ENCODE measurements at places on chromosomes 3 and 15.

DNA sequence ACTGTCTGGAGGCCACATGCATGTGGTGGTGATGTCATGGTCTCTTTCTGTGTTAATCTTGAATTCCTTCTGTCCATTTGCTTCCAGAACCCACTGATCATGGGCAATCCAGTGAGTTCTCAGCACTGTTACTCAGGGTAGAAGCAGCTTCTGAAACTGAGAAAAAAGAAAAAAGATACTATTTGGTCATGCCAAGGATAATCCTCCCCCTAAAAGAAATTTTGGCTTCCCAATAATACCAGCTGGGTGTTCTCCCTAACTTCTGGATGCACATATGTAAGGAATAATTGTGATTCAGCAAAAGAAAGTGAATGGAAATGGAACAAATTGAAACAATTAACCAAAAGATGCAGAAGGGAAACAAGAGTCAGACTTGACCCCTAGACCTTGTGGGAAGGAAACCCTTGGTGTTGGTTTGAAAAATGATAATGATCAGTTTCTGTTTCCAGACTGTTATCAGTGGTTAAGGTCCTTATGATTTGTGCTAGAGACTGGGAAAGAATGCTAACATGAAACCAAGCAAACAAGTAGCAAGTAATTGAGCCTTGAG lies 92.3 kb downstream of the RBMS3 start:
- DNase-seq: no peak

GRCh38 chr3:144010371-144010770 lies 38.7 kb downstream of the DIPK2A start:
- no peak for DNase-seq

DNA sequence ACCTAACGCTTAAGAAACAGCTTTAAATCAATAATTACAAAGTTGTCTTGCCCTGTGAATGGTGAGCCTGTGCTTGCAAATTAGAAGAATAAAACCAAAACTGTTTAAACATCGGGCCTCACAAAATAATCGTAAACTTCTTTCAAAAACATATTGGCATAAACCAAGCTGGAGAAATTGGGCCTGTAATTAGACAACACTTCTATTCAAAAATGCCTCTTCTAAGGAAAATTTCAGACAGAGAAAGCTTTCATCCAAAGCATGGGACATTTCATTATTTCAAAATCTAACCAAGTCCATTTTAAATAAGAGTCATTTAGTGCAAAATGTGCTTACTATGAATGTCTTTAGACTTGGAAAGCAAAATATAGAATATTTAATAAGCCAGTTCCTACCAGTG lies 35.5 kb upstream of the GNB4 start:
- no peak for DNase-seq

GRCh38 chr3:78839693-78840092 lies 928.1 kb downstream of the ROBO1 start:
- DNase-seq: no peak

DNA sequence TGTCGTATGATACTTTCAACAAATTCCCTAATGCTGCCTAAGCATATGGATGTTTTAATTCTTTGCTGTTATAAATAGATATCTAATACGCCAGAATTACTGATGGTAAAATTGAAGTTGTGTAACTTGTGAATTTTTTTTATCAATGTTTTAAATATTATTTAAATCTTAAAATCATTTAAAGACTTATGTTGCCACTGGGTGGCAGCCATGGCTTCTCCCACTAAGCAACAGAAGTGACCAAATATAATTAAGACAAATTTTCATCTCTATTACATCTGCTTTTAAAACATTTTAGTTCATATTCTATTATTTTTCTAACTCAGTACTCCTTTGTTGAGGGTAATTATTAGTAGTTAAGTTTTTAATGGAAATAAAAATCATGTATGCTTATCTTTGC lies 8.1 kb upstream of the IL20RB start:
- DNase-seq: no peak

DNA sequence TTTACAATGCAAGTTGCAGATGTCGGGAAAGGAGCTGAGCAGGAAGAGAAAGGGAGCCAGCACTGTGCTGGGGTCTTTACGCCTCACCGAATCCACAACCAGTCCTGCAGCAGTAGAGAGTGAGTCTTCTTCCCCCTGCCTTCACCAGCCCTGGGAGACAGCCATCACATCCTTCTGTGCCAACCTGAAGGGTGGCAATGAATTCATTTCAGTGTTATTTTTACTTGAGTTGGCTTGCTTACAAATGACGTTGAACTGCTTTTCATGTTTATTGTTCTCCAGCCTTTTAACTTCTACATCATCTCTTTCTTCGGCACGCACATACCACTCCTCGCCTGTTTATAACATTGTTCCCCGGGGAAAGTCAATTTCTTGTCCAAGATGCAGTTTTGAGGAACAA lies 77.1 kb downstream of the TRIM42 start:
- no peak for DNase-seq

- no peak for DNase-seq
These were observed 95.7 kb upstream of the MCTP2 start for GRCh38 chr15:94135486-94136147.

GRCh38 chr3:31980530-31981205 lies 394 bp downstream of the OSBPL10 start:
- peak; percentile 54 for DNase-seq

DNA sequence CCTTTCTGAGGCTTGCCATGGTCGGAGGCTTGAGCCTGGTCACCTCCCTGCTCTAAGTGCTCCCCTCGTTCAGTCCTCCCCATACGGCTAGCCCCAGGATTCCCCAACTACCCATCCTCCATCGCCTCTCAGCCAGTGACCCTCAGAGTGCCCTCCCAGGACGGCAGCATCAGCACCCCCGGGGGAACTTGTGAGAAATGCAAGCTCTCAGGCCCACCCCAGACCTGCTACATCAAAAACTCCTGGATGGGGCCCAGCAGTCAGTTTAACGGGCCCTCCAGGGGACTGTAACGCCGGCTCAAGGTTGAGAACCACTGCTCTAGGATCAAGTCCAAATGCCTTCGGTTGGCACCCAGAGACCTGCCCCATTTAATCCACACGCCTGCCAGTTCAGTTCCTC lies 6.9 kb downstream of the ADAMTS17 start:
- no peak for DNase-seq

DNA sequence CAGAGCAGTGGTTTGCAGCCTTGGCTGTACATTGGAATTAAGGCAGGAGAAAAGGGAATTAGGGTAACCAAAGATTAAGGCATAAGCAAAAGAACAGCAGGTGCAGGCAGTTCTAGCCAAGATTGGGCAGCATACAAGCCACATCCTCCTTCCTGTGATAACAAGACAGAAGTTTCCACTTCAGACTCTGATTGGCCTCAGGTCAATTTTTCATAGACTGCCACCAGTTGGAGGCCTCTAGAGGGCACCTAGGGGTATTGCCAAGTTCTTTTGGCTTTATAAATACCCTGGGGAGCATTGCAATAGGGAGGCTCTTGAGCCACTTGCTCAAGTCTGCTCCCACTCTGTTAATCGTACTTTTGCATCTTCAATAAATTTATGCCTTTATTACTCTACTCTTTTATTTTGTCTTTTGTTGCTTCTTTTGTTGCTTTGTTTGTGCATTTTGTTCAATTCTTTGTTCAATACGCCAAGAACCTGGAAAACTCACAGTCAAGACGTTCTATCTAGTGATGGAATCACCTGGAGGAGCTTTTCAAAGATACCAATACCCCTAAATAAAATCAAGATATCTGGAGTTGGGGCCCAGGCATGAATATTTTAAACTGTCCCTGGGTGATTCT lies 32.2 kb upstream of the FMN1 start:
- no peak for DNase-seq

GRCh38 chr3:76509179-76509830 lies 530.6 kb upstream of the ROBO2 start:
- no peak for DNase-seq

DNA sequence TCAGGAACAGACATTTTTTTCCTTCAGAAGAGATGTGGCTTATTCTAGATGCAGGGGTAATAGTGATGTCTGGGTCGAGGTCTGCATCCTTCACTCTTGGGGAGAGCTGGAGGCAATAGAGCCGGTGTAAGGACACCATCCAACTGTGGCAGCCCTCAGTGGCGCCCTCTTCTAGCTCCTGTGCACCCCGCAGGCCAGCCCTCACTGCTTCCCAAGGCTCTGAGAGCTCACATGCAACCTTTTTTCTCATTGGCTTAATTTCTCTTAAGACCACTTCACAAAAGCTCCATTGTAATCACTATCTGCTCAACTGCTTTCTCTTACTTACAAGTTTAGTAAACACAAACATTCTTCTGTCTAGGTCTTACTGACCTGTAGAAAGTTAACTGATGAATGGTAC lies 3.9 kb upstream of the VPS8 start:
- DNase-seq: peak; percentile 35

DNA sequence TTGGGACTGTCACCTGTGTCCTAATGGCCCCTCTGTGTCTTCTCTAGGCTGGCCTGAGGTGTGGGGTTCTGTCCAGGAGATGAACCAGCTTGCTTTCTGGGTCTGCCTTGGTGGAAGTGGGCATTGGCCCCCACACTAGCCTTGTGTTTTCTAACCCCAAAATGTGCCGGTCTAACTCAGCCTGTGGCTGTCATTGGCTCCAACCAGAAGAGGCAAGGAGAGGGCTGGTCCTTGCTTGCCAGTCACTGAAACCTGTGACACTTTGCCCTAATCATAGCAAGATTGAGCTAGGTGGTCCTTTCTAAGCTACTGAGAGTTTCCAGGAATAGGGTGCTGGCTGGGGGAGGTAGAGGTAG lies 2.2 kb downstream of the C15orf39 start:
- DNase-seq: no peak

GRCh38 chr15:76197703-76198455 lies 113.4 kb downstream of the ETFA start:
- no peak for DNase-seq

DNA sequence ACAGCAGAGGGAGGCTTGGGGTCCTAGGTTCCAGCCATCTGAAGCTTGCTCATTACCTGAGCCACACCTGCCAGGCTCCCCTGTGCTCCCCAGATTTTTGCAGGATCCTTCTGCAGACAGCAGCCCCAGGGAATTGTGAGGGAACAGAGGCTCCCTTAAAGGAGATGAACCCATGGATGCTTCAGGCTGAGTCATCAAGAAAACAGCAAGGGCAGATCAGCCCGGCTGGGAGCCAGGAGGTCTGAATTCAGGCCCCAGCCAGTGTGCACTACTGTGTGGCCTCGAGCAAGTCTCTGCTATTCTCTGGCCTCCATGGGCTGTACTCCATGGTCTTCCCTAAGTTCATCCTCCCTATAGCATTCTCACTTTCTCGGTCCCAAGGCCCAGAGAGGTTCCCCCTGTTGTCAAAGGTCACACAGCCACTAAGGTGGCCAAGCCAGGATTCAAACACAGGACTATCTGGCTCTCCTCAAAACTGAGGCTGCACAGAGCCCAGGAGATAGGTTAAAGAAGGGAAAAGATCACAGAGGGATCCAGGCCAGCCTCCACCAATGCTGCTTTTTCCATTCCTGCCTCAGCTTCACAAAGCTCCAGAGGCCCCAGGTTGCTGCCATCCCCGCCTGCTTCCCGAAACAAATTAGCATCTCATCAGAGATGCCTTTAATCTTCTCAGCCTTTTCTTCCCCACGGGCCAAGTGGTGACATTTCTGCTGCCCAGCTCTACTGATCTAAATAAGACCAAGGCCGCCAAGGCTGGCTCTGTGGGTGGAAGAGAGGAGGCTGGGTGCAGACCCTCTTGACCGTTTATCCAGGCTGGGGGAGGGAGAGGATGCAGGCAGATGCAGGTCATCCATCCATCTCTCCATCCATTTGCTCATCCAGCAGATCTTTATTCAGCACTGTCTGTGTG lies 21.2 kb upstream of the GRIP2 start:
- DNase-seq: no peak

DNA sequence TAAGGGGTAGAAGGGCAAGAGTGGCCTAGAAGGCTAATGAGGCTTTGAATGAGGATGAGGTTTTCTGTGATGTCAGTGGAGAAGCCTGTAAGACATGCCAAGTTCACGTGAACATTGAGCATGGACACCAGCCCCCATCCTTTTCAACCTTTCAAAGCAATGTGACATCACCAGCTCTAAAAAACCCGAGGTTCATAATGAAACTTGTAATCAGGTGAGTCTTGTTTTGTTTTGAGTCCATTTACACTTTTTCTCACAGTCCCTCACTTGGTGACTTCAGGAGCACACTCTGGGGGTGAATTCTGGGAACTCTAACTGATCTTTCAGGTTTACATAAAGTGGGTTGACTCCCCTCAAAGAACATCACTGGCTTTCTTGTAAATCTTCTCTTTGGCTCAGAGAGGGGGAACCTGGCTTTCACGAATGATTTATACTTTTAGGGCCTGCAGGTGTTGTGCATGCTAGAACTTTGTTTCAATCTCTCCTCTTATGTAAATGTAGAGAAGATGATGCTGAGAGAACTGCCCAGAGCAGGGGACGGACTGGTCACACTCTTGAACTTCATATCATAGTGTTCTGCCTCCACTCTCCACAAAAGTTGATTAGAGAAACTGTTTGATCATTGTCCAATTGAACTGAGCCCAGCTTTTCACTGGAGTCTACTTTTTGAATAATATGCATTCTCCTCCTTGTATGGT lies 224.7 kb upstream of the SATB1 start:
- no peak for DNase-seq

GRCh38 chr3:193870376-193871219 lies 265.4 kb upstream of the HES1 start:
- DNase-seq: no peak

- DNase-seq: no peak
These were observed 67.0 kb upstream of the SEC61A1 start for GRCh38 chr3:127985216-127985615.

DNA sequence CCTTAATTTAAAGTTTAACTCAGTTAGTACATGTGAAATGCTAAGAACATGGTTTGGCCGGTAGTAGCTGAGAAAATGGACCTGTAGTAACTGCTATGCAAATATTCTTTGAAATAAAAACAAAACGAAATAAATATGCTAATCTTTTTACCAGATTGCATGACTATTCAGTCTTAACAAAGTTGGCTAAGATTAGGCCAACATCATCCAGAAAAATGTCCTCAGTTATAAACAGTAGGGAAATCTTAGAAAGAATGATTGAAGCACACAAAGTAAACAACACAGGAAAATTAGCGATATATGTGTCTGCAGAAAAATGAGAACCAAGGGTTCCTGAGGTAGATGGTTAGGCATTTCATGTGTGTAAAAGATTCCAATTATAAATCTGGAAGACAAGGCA lies 832.1 kb downstream of the TUSC7 start:
- no peak for DNase-seq

DNA sequence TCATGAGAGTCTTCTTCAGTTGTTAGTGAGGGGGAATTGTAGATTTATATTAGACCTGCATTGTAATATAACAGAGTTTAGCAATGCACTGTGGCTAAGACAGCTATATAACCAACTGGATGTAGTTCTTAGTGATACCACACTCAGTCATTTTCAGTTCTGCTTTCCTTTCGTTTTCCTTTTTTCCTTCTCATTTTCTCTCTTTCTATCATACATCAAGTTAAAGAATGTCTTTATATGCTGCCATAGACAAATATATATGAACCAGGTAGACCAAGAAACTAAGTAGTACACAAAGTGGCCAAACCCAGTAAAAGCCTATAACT lies 43.7 kb upstream of the CD47 start:
- DNase-seq: no peak

Data from neuronal stem cell (in vitro differentiated cells).